CD8-positive, alpha-beta T cell (primary cell): ENCODE measurements at places on chromosomes 4 and X. TPM values are rescaled to one million over a fixed set of nuclear protein-coding genes. Genes with fewer than 3 reads are reported as not detected.

Gene MGARP
- not detected for total RNA-seq

Gene PFKFB1
- 0.38 TPM for total RNA-seq

Gene GPR34
- 0.25 TPM for total RNA-seq

Gene NAP1L3
- 5.2 TPM for total RNA-seq

Gene FANCB
- total RNA-seq = 2.5 TPM

Gene ACOX3
- 5.8 TPM for total RNA-seq

Gene PDCL2
- total RNA-seq = not detected

GRCh38 chr4:143882892-143883291, 22.5 kb downstream of the GYPE start:
- DNase-seq = no peak

DNA sequence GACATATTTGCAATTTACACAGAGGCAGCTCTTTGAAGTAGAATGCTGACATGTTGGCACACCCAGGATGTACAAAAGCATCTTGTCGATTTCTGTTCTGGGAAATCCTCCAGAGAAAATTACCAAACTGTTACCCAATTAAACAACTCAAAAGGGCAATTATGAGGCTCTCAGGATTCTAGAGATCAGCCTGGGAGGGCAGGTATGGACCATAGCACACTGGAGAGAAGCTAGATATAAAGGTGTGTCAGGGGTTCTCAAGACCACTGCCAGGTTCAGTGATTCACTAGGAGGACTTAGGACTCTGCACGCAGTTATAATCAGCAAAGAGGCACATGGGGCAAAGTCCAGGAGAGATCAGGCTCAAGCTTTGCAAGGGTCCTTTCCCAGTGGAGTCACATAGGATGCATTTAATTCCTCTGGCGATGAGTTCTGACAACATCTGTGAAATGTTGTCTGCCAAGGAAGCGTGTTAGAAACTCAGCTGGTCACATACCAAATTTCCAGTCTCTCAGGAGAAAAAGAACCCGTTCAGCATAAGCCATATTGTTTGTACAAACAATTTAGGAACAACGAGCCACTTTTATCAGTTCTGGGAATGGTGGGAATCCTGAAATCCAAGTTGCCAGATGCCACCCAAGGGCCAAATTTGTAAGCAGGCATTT, 100.8 kb downstream of the SYTL5 start:
- no peak for DNase-seq

GRCh38 chrX:113305496-113305895, 464.9 kb upstream of the AMOT start:
- DNase-seq = no peak

DNA sequence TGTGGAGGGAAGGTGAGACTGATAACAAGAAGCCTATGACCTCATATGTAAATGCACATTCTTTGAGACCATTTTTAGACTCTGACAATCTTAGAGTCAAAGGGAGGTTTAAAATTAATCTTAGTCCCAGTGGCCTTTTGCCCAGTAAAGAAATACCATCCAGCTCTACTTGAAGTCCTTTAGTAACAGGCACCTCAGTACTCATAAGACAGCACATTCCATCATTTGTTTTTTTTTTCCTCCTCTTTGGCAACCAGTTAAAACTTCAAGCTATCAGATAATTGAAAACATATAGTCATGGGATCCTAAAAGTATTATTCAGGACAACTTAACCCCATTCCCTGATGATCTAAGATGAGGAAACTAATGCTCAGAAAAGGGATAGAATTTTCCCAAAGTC, 4.6 kb downstream of the EDA2R start:
- DNase-seq = no peak

DNA sequence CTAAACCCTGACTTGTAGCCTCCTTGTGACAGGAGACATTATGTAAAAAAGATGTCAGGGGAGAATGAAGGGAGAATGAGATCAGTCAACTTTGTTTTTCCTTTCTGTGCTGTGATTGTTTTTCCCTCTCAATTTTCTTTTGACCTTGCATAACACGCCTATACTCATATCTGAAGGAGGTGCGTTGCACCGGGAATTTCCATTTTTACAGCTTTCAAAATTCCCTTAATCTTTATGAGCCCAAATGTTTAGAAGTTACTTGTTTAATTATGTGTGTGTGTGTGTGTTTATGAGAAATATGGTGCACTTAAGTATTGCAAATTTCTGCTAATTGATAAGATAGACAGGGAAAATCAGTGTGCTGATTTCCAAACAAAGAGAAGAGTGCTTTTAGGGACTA, 21.6 kb downstream of the SYNPO2 start:
- no peak for DNase-seq

DNA sequence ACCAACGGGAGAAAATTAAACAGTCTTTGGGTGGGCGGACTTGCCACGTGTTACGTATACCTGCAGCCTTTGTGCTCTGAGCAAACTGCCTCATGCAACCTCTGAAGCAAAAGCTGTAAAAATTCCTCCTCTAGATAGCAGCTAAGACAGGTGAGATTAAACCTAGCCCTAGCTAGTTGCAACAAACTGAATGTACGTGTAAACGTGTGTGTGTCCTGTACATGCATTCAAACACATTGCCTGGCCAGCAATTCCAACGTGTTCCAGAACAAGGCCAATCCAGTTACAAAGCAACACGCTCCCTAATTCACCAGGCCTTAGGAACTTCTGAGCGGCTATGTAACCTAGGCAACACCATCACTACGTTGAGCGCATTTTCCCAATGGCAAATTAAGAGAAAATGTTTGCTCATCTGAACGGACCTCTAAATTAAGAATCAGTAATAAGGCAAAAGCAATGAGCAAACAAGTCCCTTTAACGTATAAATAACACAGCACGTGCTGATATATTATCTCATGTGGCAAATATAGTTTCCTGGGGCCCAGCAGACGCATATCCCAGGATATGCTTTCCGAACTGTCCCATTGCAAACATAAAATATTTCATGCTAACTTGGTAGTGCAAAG, 792 bp downstream of the PPID start:
- no peak for DNase-seq

DNA sequence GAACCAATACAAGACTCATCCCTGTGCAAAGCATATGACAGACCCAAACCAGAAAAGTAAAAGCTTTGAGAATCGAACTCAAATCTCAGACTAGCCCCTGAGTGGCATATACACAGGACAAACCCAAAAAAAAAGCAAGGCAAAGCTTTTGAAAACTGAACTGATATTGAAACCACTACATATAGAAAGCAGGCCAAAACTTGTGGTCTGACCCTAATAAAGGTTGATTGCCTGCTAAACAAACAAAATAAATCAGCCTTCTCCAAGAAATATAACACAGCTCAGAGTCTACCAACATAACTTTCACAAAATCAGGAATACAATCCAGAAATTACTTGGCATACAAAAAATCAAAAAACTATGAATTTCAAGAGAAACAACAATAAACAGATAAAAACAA, 40.3 kb downstream of the LRBA start:
- no peak for DNase-seq
